ENCODE measurements at places on chromosomes 3 and 15. TPM values are rescaled to one million over a fixed set of nuclear protein-coding genes. Genes with fewer than 3 reads are reported as not detected.

DNA sequence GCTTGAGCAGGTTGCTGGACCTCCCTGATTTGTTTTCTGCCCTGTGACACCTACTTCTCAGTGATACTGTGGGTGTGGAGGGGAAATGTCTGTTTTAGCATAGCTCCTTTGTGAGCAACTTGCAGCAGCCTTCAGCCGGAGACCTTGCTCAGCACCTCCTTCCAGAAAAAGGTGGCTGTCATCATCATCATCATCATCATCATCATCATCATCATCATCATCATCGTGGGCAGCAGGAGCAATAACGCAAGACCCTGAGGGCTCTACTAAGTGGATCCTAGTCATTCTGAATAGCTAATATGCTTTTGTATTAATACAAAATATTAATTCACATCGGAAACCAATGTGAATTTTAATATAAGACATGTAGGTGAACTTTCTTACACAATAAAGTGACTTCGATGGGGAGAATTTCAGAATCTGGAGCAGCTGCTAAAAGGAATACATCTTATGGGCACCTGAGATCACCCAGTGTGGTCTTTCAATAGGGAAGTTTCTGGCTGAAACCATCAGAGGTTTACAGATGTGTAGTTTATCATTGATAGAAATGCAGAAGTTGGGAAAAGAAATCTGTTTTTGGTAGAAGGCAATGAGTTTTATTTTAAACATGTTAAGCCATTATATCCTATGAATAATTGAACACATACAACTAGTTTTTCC, 8.6 kb downstream of the GABRR3 start:
- DNase-seq = no peak

GRCh38 chr3:143643905-143644304, 204.4 kb downstream of the SLC9A9 start:
- DNase-seq = no peak

DNA sequence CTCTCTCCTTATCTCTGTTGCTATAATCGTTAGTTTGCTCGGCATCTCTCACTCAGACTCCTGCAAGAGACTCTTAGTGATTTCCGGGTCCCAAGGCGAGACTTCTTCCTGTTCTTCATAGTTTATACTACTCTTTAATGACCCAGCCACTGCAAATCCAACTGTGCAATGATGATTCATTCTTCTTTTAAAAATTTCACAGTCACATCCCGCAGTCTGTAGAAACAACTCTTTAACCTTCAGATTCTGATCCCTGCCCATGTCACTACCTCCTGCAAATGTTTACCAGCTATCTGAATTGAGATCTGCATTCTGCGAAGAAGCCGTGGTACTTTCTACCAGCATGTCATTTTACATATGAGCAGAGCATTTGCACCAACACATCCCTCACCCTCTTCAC, 2.8 kb upstream of the VGLL3 start:
- no peak for DNase-seq

- DNase-seq = peak; percentile 12
Observed at GRCh38 chr3:28244491-28244890, 3.1 kb downstream of the CMC1 start.

- DNase-seq = no peak
Observed at GRCh38 chr3:146093896-146094295, 67.1 kb downstream of the PLOD2 start.

DNA sequence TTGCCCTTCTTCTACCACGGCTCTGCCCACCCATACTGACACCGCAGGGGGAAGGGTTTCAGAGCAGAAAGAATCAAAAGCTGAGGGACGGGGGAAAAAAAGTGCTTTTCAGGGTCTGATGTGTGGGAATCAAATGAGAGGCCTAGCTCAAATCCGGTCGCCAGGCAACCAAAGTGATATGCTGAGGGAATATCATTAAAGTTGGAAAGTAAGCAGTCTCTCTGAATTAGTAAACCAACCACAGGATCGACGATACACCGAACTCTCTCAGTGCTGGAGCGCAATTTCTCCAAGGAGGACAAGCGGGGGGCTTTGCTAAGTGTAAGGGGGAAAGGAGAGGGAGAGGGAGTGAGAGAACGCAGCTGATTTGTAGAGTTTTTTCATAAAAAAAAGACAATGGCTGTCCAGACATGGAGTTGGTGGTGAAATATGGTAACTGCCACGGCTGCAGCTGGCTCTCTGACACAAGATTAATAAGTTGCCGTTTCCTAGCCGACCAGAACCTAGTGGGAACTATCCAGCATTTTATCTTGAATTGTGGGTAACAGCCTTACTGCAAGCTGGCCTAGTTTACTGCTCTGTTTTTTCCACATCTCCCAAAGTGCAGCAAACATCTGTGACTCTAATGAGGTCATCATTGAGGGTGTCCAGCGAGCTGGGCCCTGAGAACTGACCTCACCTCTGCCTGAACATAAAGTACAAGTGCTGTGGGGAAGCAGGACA, 530.2 kb downstream of the SOX2 start:
- DNase-seq = peak; percentile 23

DNA sequence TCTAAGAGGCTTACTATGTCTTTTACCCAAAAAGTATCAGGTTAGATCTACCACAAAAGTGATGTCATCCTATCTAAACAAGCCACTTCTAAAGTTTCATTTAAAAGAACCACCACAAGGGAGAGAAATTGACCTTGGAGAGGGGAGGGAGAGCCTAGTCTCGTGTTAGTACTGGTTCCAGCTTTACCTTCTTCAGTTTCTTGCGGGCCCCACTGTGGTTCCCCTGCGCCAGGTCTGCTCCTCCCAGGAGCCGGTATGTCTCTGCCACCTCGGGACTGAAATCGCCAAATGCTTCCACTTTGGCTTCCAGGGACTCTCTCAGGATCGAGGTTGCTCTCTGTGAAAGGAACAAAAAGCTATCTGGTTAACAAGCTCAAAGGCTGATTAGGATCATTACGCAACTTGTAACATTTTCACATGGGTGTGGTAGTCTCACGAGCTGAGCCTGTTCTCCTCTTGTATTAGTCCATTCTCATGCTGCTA, 51.1 kb downstream of the SYNM start:
- DNase-seq = no peak

Gene DNAH12
- polyA plus RNA-seq = 0.44 TPM

Gene DUOXA1
- polyA plus RNA-seq = 1.3 TPM

Gene LDHAL6B
- not detected for polyA plus RNA-seq

Gene DPPA4
- polyA plus RNA-seq = 0.01 TPM

Gene GABRR3
- not detected for polyA plus RNA-seq

All from heart right ventricle (tissue), 16 donors.